ENCODE measurements at places on chromosomes 1 and 21.
A peak's percentile ranks its signal among the peaks of the same experiment; 100 is the strongest.

DNA sequence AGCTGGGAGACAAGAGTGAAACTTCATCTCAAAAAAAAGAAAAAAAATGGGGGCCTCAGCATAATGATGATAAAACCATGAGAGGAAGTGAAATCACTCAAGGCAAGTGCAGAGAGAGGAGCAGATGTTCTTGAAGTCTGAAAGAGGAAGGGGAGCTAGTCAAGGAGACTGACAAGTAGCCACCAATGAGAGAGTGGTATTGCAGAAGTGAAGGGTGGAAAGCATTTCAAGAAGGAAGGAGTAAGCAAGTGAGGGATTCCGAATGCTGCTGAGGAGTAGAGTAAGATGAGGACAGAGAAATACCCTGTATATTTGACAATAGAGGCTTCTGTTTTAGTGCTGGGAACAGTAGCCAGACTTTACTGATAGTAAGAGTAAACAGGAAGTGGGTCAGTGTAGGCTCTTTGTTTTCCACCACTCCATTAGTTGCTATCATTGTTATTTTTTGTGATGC, 2.9 kb downstream of the TATDN3 start:
- no peak for DNase-seq

GRCh38 chr21:33127154-33127867, 57.4 kb downstream of the OLIG1 start:
- peak; percentile 56 for DNase-seq

GRCh38 chr1:100904528-100904927, 8.6 kb downstream of the SLC30A7 start:
- no peak for DNase-seq

- no peak for DNase-seq
These were observed 3.7 kb downstream of the VANGL2 start for GRCh38 chr1:160404094-160404493.

GRCh38 chr1:11042065-11042464, 5.0 kb downstream of the MASP2 start:
- DNase-seq = no peak

Data from stimulated activated naive CD8-positive, alpha-beta T cell treated with anti-CD3 and anti-CD28 coated beads, Interleukin-15, amount 100 ng/mL, for 72 hours (primary cell).